ENCODE measurements at places on chromosomes 6 and 20.

- no peak for DNase-seq
These were observed 16.1 kb downstream of the PLA2G7 start for GRCh38 chr6:46719099-46719498.

GRCh38 chr6:26157251-26158075 is 70.2 kb downstream of the HFE start:
- DNase-seq = peak; percentile 99

DNA sequence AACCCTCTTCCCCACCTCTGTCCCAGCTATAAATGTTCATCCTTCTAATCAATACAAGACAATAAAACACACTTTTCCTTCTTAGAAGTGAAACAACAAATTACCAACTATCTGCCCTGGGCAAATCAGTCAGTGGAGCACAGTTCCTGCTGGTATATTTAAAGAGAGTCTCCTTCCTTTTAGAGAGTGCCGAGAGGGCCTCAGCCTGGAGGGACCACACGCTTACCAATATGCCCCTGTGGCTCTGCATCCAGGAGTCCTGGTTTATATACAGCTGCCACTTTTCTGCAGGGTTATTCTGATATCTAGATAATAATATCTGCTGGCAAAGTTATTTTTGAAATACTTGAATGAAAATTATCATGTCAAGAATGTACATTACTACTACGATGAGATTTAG is 87.4 kb upstream of the KCNK16 start:
- no peak for DNase-seq

DNA sequence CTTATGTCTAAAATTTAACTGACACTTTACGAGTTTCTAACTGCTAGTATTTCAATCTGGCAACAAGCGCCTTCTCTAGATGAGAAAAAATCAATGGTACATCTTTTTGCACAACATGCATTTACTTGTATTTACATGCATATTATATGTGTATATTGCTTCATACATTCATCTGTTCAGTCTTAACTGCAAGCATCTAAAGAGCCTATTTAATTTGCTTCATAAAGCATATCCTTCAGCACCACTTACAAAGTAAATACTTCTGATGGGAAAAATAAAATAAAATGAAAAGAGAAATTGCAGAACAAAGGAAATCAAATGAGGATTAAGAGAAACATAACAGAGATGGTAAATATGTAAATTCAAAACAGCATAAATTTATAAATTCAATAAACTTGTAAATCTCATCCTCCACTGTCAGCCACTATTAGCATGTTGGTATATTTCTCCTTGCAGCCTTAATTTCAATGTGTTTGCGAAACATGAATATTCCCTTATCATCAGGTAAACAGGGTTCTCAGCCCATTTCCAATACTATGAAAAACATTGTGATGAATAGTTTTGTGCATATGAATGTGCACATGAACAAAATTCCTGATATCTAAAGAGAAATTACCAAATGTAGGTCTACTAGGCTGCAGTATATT is 332.5 kb upstream of the RUNX2 start:
- DNase-seq = no peak

Measured in umbilical cord (tissue), 2 donors.